ENCODE measurements at places on chromosomes 13 and 19.

GRCh38 chr13:35499676-35500075 is 23.2 kb upstream of the MAB21L1 start:
- no peak for DNase-seq

- DNase-seq = no peak
Observed at GRCh38 chr19:53810187-53810546, 13.9 kb downstream of the NLRP12 start.

DNA sequence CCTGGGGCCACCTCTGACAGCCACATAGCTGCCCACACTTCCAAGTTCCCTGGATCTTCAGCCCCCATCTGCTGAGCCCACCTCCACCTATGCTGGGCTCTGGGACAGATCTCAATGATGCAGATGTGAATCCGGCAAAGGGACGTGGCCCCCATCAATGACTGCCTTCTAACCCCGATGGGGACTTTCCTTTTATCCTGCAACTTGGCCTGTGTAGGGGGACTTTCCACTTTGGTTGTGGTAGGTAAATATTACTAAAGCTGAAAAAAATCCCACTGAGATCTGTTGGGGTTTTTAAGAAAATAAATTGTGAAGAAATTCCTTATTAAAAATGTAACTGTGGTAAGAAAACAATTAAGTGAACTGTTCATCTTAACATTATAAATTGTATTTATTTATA is 20.8 kb upstream of the ASPDH start:
- no peak for DNase-seq

GRCh38 chr13:21583478-21583877 is 20.5 kb downstream of the MICU2 start:
- DNase-seq = no peak

DNA sequence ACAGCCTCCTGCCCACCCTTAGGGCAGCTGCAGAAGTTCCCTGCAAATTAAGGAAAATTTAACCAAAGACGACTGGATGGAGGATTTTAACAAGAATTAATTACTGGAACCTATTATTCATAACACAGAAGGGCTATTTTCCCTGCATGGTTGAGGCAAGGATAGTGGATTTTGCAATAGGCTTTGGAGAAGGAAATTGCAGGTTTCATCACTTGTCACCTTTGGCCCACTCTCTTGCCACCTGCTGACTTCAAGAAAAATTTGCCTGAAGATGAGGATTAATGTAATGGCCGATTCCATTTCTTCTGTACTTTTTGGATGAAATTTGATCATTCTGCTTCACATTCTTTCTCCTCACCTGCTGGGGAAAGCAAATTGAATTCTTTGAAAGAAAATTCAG is 261.7 kb downstream of the FGF9 start:
- no peak for DNase-seq

DNA sequence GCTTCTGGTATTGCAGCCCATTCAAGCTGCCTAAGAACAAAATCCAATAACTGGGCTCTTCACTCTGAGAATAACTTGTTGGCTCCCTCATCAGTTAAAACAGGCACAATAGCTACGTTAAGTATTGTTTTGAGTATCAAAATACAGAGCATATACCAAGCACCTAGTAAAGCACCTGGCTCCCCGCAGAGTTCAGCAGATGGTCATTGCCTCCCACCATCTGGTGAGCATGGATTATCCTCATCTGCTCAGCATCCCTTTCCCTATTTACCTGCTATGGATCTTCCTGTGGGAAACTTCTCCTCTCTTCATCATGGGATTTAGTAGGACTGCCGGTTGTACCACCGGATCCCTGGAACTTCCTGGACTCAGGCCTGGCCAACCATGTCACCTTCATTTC is 199.2 kb upstream of the MAB21L1 start:
- no peak for DNase-seq

DNA sequence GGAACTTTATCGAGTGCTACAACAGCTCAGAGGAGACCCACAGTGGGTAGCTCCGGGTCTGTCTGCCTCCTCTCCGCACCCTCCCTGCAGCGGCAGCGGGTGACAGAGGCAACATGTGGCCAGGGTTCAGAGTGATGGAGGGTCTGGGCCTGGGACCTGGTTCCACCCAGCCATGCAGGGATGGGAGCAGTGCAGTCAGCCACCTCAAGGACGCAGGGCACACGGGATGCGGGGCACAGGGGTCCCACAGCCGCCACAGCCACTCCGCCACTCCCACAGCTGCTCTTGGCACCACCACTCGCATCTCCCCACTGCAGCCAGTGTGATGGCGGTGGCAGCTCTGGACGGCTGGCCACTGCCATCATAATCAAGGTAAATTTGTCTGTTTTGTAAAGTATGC is 892.9 kb downstream of the OLFM4 start:
- no peak for DNase-seq

DNA sequence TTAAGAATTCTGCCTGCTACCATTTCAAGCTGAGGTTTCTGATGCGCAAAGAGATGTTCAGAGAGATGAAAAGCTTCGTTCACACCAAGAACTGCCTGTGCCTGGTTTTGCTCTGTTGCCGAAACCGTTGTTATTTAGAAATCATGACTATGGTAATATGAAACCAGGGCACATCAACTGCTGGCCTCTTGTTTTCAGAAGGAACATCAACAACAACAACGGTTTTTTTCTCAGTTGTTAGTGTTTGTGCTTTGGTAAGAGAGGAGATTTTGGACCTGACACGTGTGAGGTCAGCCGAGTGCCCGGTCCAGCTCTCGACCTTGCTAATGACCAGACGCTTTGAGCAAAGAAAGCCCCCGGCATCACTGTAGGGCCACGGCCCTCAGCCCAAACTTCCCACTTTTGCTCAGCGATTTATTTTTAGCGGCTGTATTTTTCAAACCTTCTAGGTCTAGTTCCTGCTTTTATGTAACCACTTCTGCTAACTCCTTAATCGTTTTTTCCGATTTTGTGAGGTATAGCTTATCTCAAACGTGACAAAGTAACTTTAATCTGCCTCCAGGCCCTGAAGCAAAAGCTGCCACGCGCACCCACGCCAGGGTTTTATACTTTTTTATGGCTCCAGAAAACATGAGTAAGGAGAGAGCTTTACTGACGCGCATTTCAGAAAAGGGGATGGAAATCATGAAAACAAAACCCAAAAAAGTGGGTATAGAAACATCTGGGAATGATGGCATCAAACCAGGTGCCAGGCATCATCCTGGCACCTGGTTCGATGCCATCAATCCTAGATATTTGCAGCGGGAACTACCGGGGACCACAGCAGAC is 42.0 kb downstream of the KLF2 start:
- DNase-seq = no peak

DNA sequence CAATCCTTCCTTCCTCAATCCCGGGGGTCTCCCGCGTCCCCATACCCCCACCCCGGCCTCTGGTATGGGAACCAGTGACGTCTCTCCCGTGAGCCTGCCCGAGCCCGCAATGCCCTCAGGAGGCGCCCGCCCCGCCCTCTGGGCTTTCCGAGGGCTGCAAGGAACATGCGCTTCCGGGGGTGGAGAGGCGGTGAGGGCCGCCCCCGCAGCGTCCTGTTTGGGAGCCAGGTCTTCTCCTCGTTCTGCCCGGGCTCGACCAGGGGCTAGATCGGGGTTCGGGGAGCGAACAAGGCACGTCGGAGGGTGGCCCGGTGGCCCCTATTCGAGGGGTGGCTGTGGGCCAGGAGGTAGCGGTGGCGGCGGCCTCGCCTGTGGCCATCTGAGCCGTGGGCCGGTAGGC is 6.6 kb upstream of the TEX101 start:
- no peak for DNase-seq

GRCh38 chr19:45528149-45528743 is 21.0 kb downstream of the VASP start:
- DNase-seq = no peak

- DNase-seq = no peak
Observed at GRCh38 chr13:67155898-67156722, 74.0 kb downstream of the PCDH9 start.

DNA sequence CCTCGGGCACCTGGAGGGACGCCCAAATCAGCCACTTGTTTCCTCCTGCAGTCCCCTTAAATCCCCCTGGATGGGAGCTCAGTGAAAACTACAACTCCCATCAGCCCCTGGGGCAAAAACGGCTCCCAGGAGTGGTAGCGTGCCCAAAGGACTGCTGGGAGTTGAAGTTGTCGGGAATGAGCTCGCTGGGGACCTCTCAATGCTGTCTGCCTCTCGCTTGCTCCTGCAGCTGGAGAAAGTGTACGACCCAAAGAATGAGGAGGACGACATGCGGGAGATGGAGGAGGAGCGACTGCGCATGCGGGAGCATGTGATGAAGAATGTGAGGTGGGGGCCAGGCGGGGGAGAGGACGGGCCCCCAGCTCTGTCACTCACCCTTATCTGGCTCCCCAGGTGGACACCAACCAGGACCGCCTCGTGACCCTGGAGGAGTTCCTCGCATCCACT is 14.7 kb upstream of the DHDH start:
- DNase-seq = no peak

- DNase-seq = no peak
Observed at GRCh38 chr13:61654481-61654880, 238.8 kb upstream of the PCDH20 start.

- no peak for DNase-seq
Observed at GRCh38 chr19:49761249-49761624, 1.9 kb downstream of the TSKS start.

DNA sequence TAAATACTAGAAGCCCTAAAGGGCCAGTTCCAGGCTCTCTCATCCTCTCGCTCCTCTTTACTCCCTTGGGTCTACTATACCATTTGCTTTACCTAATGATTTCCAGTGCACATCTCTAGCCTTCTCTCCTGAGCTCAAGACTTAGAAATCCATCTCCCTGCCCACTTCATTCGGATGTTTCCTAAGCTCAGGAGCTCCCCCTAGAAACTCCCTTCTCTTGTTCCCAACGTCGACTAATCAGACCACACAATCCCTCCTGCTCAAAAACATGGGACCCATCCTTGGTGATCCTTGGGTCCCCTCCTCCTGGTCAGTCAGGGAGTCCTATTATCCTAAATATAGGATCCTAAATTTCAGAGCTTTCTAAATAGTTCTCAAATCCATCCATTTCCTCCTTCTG is 21.1 kb upstream of the STK24 start:
- DNase-seq = no peak

- DNase-seq = no peak
Observed at GRCh38 chr19:49973987-49974386, 13.0 kb upstream of the SIGLEC11 start.

- no peak for DNase-seq
Observed at GRCh38 chr13:90806016-90806615, 541.4 kb upstream of the MIR17HG start.

DNA sequence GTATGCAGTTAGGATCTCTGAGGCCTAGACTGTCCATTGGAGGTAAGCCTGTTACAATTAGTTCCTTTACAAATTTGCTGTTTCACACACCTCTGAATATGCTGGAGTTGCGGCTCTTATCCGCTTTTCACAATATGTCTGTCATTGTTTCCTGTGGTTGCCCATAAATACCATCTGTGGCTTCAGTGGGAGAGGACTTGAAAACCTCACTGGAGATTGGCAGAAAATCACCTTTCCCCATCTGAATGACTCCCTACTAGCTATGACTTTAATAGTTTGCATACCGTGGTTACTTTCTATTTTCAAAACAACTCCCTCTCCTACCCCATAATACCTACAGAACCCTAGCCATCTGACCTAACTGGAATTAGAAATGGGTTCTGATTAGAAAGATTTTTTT is 454.3 kb downstream of the PCDH17 start:
- no peak for DNase-seq

DNA sequence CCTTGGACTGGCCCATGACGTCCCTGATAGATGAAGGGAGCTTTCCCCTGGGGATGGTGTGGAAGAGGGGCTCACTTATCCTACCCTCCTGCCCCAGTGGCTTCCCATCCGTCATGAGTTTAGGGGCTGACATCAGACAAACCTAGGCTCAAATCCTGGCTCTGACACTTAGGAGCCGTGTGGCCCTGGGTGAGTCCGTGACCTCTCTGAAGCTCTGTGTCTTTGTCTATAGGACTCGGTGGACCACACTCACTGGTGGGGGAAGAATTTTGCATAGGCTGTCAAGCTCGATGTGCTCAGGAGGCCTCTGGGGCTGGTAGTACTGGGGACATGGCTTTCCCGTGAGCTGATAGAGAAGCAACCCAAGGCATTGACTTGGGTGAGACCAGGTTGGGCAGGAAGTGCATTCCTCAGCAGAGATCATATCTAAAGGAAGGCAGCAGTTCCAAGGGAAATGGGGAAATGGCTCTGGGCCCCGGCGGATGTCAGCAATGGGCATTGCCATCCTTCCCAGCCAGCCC is 17.4 kb upstream of the AP1M2 start:
- no peak for DNase-seq

DNA sequence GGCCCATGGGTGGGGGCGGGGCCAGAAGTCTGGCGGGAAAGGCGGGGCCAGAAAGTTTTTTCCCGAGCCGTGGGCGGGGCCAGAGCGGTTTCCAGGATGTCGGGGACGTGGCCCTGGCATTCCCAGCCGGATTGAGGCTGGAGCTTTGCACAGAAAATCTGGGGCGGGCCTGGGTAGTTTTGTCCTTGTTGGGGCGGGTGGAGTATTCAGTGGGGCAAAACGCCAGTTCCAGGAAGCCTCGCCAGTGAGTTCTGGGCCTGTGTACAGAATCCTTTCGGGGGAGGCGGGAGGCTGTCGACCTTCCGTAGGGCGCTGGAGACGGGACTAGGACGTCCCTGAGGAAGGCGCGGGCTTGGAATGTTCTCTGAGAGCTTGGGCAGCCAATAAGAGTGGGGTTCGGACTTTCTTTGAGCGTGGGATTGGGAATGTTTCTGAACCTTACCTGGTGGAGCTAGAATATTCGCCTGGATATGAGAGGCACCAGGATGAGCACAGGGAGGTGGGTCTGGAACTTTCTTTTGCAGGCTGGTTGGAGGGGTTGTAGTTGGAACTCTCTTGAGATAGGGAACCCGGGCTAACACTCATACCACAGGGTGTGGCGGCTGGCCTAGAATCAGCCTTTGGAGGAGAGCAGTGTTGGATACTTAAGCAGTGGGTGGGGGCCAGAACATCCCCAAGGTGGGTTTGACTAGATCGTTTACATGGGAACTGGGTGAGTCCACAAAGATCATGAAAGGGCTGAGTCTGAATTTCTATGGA is 1.3 kb downstream of the CCDC9 start:
- no peak for DNase-seq

DNA sequence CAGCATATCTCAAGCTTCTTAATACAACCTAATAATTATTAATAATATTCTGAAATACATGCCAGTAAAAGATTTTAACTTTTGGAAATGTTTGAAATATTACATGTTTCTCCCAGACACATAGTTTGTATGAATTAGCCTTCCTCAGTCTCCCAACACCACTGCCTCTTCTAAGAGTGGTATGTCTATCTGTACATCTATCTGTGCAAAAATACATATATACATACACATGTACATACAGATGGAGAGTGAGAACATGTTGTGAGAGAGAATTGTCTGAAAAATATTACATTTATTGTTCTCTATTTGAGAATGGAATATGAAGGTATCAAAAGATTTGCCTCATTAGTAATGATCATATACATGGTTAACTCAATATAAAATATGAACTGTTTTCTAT is 1567.2 kb upstream of the PRR20A start:
- no peak for DNase-seq

GRCh38 chr13:30648522-30649012 is 30.8 kb downstream of the USPL1 start:
- DNase-seq = no peak
